ENCODE measurements at places on chromosomes 4 and X.

DNA sequence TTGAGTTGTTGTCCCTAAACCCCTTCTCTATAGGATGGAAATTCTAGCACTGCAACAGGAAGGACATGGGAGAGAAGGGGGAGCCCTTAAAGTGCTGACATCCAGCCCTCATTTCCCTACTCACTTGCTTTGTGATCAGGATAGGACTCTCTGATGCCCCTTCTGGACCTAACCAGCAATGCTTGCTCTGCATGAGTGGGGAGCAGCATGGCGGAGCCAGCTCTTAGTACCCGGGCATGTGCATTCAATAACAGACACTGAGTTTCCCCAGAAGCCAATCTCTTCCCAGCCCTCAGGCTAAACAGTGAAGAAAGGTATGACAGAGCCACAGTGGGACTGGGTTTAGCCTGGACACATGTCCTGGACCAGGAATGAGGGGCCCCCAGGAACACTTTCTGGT, 14.0 kb downstream of the SOD3 start:
- DNase-seq: no peak

- peak; percentile 82 for DNase-seq
These were observed 96.6 kb upstream of the DMD start for GRCh38 chrX:33307911-33308354.

DNA sequence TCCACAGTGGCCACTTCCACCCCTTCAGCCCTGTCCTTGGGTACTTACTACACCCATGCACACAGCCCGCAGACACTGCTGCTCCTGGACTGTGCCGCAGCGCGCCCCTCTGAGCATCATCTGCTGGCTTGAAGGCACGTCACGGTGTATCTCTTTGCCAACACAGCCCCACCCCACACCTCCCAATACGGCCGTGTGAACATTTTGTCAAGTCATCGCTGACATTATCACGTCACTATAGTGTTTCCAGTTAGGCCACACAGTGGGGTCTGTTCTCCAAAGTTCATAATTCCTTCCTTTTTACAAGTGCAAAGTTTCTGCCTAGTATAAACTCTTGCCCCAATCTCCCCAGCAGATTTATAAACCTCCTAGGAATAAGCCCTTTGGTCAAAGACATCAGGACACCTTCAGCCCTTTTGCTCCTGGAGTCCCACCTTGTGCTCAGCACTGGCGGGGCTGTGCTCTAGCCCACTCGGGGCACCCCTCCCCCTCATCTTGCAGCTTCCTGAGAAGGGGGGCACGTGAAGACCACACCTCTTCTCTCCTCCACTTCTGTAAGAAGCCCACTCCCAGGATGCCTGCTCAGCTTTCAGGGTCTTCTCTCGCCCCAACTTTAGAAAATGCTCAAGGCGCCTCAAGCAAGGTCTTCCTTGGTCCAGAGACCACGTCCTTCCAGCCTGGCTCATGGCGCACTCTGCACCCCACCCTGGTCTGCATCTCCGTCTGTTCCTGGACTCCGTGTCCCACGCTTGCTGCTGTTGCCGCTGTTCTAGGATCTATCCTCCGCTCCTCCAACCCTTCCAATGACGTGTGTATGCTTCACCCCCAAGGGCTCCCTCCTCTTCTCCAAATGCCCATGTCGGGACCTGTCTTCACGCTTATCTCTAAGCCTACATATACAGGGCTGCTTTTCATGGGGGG, 7.2 kb downstream of the FAM53A start:
- no peak for DNase-seq

GRCh38 chrX:67619253-67619652, 75.4 kb downstream of the AR start:
- peak; percentile 75 for DNase-seq

DNA sequence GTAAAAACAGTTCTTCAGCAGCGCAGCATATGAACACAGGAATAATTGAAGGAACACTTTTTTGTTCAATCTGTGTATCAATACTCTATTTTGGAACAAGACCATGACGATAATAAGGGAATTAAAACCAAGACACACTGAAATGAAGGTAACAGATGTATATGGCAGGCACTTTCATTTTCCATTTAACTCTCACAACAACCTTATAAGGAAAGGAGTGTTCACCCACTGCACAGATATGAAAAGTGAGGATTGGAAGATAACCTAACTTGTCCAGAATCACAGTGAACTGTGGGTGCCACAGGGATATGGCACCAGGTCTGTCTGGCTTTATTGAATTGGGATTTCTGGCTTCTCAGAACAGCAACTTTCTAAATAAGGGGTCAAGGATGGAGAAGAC, 153.3 kb downstream of the MID1IP1 start:
- DNase-seq: no peak

GRCh38 chrX:122187069-122187713, 996.9 kb upstream of the GRIA3 start:
- no peak for DNase-seq

- DNase-seq: no peak
These were observed 117.1 kb upstream of the FRG1 start for GRCh38 chr4:189823591-189823990.

DNA sequence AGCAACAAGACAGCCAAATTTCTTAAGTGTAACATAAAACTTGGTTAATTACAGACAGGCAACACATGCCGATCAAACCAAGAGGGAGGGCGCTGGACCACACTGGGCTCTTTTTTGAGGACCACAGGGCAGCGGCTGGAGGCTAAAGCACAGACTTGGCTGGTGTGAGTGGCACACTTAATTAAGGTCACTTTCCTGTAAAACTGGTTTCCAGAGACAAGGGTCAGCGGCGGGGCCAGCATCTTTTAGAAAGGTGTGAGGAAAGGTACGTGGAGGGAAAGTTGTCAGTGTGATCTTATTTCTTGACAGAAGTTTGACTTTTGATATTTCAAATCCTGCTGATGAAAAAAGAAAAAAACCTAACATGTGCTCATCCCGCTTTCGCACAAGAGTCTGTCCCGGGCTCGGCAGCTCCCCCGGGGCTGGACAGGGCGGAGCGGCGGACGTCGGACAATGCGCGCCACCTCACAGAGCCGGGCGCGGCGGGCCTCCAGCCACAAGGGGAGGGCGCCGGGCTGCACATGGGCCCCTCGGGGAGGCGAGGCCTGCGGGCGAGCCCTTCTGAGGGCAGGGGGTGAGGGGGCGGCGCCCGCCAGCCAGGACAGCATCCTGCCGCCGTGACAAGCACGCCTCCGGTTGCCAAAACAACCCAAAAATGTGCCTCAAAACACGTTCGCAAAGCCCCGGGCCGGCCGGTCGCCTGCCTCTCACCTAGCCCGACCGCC, 660 bp upstream of the HSPA4L start:
- peak; percentile 55 for DNase-seq

DNA sequence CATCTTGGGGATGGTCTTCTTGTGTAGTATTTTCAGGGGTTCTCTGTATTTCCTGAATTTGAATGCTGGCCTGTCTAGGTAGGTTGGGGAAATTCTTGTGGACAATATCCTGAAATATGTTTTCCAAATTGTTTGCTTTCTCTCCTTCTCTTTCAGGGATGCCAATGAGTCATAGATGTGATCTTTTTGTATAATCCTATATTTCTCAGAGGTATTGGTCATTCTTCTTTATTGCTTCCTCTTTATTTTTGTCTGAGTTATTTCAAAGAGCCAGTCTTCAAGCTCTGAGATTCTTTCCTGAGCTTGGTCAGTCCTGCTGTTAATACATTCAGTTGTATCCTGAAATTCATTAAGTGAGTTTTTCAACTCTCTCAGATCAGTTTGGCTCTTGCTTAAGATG, 73.1 kb downstream of the MAMLD1 start:
- DNase-seq: peak; percentile 21

DNA sequence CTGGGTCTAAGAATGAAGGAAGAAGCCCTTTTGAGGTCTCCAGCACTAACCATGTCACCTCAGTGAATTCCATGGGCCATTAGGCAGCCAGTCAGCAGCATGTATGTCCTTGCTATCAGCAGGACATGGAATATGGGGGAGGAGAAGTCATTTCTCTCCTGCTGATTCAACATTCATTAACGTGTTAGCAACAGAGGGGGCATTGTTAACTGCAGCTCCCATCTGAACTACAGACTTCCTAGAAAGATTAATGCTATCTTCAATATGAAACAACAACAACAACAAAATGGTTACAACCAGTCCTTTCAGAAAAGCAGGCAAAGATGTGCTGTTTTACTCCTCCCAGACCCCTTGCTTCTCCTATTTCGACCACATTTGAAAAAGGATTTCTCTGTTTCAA, 120.4 kb upstream of the SLC34A2 start:
- DNase-seq: no peak

DNA sequence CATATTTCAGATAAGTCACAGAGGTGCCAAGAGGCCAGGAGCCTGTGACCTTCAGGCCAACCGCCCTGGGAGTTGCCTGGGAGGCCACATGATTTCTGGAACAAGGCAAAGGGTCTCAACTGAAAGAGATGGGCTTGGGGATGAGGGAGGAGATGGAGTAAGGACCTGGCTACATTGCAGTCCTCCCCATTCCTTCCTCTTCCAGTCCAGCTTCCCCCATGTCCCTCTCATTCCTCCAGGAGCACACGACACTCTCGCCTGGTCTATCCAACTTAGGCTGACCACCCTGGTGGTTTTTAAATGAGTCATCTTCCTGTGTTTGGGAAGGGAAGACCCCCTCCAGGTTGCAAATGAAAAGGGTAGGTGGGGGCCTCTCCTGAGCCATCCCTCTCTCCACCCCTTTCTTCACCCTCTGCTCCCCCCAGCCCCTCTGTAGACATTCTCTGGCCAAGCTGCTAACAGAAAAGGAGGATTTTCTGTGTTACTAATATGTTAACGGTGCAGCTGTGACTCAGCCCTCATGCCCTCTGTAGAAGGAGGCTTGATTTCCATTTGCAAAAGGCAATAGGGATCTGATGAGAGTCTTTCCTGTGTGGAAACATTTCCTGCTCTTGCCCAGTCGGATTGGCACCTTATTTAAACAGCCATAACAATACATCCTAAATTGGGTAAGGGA, 79.2 kb downstream of the RTL5 start:
- DNase-seq: peak; percentile 50

- DNase-seq: no peak
These were observed 100.9 kb upstream of the ATP6AP2 start for GRCh38 chrX:40479777-40480318.

- peak; percentile 36 for DNase-seq
These were observed at the start of gene TMEM150C for GRCh38 chr4:82561786-82562563. TSS of gene TMEM150C (minus strand) at chr4:82561988. CDS start at chr4:82504657, 57,331 bp downstream.

DNA sequence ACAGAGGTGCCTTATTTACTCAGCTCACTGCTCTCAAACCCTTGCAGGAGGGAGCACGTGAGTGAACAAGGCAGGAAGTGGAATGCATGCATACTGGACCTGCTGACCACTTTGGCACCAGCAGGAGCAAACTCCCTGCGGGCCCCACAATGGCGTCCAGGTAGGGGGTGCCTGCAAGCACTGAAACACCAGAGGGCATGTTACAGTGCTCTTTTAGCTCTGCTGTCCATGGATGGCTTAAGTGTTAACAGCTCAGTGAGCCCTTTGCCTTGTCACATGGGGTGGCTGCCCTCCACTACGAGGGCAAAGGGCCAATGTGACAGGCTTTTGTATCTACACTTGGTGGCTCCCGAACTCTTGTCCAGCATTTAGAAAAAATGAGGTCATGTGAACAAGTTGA, 199.5 kb upstream of the UGT8 start:
- no peak for DNase-seq

GRCh38 chr4:11404431-11404830, 24.3 kb downstream of the HS3ST1 start:
- DNase-seq: no peak

DNA sequence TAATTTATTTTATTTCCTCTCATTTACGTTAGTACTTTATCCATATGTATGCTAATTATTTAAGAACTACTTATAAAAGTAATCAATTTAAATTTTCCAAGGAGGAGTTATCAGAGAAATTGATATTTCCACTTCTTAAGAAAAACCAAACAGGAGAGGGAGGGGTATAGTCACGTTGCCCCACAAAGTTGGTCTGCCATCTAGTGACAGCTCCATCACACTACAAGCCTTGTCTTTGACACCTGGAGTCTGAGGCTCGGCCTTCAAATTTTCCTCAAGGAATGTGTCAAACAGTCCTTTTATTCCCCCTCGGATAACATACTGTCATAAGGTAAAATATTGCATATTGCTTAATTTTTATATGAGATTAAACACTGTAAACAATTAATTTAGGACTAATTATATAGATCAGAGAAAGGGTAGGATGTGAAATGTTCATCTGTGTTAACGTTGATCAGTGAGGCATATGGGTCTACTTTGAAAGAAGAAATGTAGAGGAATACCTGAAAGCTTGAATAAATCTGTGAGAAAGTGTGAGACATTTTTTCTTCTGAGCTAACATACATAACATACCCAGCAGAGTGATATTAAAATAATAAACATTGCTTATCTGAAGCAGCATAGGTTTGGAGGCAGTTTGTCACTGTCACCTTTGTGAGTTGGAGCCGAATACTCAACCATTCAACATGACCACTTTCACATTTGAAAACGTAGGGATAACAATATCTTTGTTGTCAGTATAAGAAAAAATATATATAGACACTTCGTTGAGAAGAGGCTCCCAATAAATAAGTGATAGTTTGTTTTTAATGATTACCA, 114.4 kb downstream of the GLRA3 start:
- DNase-seq: peak; percentile 43

- DNase-seq: no peak
These were observed 25.9 kb downstream of the TNIP3 start for GRCh38 chr4:121138039-121138825.

DNA sequence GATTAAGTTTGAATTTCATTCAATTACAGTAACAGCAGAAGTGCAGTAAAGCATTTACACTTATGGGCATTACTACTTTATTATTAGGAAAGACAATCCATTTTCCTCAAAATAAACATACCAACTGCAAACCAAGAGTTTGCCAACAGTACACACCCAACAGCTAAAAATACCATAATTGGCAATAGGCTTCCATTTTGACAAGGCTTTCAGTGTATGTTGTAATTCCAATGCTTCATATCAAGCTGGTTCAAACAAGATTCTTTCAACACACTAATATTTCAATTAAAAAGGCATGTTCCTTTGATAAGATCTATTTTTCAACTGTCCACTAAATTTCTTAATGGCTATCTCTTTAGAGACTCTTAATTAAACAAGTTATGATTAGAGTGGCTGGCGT, 12.1 kb downstream of the EIF1AX start:
- DNase-seq: no peak

DNA sequence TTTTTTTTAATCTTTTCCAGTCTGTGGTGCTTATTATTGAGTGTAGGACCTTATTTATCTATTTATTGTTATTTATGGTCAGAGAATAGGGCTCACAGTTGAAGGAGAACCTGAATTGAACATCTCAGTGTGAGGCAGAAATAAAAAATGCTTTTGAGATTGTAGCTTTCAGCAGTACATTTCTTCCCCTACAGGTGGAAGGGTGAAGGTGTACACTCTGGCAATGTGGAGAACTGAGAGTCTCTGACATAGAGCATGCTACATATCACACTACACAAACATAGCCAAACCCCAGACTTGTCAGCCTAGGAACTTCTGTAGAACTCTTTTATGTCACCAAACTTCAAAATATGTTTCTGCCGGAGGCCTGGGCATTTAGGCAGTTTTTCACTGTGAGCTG, 140.2 kb downstream of the STIM2 start:
- no peak for DNase-seq

DNA sequence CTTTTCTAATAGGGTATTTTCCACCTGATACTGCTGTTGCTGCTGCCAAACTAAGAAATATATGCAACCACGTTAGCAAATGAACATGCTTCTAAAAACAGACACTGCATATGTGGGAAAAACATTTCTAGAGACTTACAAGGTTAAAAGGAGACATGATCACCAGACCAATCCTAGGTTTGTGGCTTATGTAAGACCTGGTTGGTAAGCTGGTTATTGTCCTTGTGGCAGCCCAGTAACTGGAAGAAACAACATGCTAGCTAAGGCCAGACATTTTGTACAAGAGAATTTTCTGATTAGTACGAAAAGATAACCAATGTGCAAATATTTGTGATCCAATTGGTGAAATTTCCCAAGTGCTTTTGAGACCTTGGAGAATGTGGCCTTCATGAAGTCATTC, 112.0 kb downstream of the AFF2 start:
- DNase-seq: no peak
